ENCODE measurements at places on chromosomes 16 and 17. TPM values are rescaled to one million over a fixed set of nuclear protein-coding genes. Genes with fewer than 3 reads are reported as not detected.

- H3K4me3 ChIP-seq, result no peak overlapping the region
- no peaks in the 10 kb centered on the region for H3K36me3 ChIP-seq
- no peak for DNase-seq
- no peaks in the 10 kb centered on the region for H3K27me3 ChIP-seq
- peaks cover 4% of the 10 kb centered on the region for H3K4me1 ChIP-seq
- H3K27ac ChIP-seq, result no peak overlapping the region
Measured at GRCh38 chr17:14902297-14902696, 362.8 kb downstream of the PMP22 start.

Gene AOC3
- 0.10 TPM for polyA plus RNA-seq

DNA sequence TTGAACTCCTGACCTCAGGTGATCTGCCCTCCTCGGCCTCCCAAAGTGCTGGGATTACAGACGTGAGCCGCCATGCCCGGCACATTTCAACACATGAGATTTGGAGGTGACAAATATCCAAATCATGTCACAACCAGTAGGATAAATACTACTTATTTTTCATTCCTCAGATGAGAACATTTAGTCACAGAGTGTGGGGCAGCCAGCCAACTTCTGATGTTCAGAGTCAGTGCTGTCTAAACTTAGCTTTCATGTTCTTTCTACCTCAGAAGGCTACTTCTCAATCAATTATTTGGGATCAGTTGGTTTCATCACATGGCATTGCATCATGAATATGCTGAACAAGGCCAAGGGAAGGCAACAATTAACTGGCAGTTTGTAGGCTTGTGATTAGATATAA lies 134.5 kb downstream of the CDH13 start:
- H3K36me3 ChIP-seq, result no peaks in the 10 kb centered on the region
- no peak overlapping the region for H3K27ac ChIP-seq
- DNase-seq, result peak; percentile 74
- no peaks in the 10 kb centered on the region for H3K27me3 ChIP-seq

Gene CD79B
- not detected for polyA plus RNA-seq

Gene KRT25
- not detected for polyA plus RNA-seq

DNA sequence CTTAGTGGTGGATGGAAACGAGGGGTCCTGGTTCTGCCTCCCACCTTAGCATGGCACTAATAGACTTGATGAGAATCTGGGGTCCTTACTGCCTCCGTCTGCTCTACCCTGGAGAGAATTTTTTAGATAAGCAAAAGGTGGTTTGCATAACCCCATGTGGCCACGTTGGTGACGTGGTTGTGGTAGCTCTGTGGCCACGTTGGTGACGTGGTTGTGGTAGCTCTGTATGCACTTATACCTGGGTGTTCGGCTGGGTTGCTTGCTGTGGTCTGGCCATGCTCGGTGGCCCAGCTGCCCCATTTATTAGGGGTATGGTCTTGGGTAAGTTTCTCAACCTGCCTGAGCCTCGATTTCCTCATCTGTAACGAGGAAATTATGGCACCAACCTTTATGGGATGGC lies 13.0 kb downstream of the SPIRE2 start:
- H3K27ac ChIP-seq, result no peak overlapping the region
- no peak overlapping the region for H3K4me3 ChIP-seq
- H3K27me3 ChIP-seq, result no peaks in the 10 kb centered on the region
- H3K4me1 ChIP-seq, result peaks cover 10% of the 10 kb centered on the region
- no peak for DNase-seq

DNA sequence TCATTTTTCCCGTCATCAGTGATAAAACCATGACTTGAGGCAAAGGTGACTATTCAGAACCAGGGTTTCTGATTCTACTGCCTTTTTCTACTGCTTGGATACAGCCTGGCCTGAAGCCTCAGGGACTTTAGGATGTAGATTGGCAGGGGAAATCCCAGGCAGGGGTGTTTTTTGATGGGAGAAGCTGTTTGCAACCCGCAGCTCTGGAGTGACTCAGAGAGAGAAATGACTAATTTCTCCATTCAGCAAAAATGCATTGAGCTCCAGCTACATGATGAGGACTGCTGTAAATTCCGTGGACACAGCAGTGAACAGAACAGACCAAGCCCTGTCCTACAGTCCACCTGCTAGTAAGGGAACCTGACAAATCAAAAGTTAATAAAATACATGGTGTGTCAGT lies 560.6 kb downstream of the CDH13 start:
- H3K4me3 ChIP-seq, result no peak overlapping the region
- no peaks in the 10 kb centered on the region for H3K4me1 ChIP-seq
- no peaks in the 10 kb centered on the region for H3K27me3 ChIP-seq
- DNase-seq, result peak; percentile 89
- no peak overlapping the region for H3K27ac ChIP-seq

DNA sequence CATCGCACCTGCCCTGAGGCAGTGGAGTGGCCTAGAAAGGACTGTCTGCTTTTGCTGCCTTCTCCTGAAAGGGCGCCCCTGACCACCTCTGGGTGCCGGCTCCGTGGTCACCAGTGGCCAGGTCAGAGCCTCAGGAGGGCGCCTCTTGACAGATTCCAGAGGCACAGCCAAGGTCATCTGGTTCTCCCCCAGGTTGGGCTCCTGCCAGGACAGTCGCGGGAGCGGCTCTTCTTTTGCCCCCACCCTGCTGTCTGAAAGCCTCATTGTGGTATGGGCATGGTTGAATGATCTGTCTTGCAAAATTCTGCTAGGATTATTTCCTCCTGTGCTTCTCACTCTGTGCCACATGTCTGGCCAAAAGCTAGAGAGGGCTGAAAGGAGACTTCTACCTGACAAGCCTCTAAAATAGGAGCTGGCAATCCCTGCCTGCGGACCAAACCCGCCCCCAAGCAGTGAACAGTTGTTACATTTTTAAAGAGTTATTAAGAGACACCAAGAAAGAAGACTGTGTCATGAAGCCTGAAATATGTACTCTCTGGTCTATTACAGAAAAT lies 82.8 kb downstream of the SNX29 start:
- H3K4me3 ChIP-seq, result no peak overlapping the region
- no peak overlapping the region for H3K27ac ChIP-seq
- H3K36me3 ChIP-seq, result peaks cover 3% of the 10 kb centered on the region
- DNase-seq, result no peak
- H3K4me1 ChIP-seq, result peaks cover 18% of the 10 kb centered on the region
